ENCODE measurements at places on chromosomes 4 and X.
A peak's percentile ranks its signal among the peaks of the same experiment; 100 is the strongest.

GRCh38 chrX:69387567-69388487, 116.3 kb upstream of the NALF2 start:
- peak; percentile 0 for DNase-seq

GRCh38 chr4:164501074-164501473, 252.9 kb upstream of the SMIM31 start:
- DNase-seq: no peak

- DNase-seq: no peak
Measured at GRCh38 chrX:113300580-113300979, 459.9 kb upstream of the AMOT start.

DNA sequence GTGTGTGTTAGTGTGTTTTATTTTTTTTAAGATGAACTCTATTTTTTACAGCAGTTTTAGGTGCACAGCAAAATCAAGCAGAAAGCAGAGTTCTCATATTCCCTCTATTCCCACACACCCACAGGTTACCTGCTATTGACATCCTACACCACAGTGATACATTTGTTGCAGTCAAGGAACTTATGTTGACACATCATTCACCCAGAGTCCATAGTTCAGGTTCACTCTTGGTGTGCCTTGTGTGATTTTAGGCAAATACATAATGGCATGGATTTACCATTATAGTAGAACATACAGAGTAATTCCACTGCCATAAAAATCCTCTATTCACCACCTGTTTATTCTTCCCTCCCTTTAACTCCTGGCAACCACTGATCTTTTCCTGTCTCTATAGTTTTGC, 28.7 kb downstream of the DIAPH2 start:
- DNase-seq: no peak

DNA sequence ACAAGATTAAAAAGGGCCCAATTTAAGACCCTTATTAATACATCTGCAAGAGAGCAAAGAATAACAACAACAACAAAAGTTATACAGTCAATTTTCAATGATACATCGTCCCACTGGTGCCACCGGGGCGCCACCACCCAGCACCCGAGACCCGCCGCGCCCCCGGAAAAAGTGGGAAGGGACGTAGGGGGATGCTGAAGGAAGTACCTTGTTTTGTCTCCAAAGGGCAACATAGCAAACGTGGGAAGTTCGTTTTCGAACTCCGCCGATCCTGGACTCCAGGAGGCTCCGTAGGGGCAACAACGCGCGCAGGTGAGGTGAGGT, 1.7 kb downstream of the PDE5A start:
- DNase-seq: no peak

GRCh38 chr4:128844931-128845330, 35.4 kb downstream of the JADE1 start:
- no peak for DNase-seq

DNA sequence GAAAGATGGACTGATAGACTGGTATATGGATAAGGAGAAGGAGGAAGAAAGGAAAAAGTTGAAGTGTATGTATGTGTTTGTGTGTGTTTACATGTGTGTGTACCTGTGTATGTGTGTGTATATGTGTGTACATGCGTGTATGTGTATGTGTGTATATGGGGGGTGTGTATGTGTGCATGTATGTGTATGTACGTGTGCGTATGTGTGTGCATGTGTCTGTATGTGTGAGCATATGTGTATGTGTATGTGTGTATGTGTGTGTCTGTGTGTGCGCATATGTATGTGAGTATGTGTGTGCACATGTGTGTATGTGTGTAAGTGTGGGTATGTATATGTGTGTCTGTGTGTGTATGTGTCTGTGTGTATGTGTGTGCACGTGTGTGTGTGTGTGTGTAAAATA, 101.5 kb upstream of the KLHL13 start:
- no peak for DNase-seq

GRCh38 chr4:124936427-124936826, 223.9 kb upstream of the ANKRD50 start:
- DNase-seq: no peak

DNA sequence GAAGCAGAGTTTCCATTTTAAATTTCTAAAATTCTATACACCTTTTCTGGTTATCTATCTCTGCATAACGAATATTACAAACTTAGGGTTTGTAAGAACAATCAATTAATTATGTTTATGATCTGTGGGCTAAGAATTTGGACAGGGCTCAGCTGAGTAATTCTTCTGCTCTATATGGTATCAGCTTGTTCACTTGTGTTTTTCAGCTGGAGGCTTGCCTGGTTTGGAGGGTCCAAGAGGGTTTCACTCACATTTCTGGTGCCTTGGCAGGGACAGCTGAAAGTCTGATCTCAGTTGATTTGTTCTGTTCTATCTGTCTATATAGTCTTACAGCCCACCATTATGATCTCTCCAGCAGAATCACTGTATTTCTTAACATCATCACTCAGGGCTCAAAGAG, 57.8 kb upstream of the ADGRA3 start:
- DNase-seq: no peak

GRCh38 chrX:49001521-49002090, 458 bp downstream of the GRIPAP1 start:
- DNase-seq: no peak

DNA sequence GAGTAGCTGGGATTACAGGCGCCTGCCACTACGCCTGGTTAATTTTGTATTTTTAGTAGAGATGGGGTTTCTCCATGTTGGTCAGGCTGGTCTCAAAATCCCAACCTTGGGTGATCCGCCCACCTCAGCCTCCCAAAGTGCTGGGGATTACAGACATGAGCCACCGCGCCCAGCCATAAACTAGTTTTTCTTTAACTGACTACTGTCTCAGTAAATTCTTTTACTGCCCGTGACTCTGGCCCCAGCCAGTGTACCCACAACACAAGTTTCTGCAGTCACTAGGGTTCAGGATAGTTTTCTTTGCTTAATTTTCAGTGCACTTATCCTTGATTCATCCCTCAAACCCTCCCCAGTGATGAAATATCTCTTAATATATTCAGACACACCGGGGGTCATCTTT, 8.3 kb downstream of the SHROOM2 start:
- DNase-seq: no peak

DNA sequence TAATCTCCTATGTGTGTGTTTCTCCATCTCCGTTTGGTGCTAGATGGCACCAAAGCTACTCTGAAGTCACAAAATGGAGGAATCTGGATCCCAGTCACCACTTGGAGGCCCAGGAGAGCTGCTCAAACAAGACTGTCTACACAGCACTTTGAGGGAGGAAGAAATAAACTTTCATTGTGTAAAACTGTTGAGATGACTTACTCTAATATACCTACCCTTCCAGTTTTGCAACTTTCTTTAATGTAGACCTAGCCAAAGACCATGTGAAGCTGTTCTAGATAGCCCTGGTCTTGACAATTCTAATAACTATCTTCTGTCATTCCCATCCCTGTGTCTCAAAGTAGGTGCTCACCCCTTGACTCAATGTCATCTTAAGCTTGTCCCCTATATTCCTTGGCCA, 52.8 kb upstream of the TAB3 start:
- DNase-seq: no peak

DNA sequence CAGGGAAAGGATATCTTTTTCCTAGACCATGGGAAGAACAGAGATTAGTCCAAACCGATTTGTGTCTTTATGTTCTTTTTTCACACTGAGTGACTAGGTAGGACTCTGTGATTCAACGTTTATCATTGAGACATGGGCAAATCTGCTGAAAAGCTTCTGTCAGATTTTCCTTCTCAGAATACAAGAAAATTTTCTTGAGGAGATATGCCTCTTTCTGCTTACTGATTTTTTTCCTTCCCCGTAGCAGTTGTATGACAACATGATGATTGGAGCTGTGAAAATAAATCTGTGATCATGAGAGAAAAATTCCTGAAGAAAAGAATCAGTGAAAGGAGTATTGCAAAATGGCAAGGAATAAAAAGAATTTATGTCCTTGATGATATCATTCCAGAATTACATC, 130.6 kb upstream of the FAT4 start:
- DNase-seq: no peak

DNA sequence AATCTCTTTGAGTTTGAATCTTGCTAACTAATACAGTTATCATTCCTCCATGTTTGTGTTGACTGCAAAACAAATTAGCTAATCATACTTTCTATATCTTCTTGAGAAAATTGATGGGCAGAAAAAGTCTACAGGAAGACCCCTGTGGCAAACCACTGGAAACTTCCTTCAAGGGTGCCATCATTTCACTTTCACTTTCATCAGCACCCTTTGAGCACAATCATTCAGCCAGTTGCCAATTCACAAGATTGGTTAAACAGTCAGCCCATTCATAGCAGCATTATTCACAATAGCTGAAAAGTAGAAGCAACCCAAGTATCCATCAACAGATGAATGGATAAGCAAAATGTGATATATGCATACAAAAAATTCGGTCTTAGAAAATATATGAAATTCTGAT, 101.5 kb downstream of the CCDC160 start:
- DNase-seq: no peak

DNA sequence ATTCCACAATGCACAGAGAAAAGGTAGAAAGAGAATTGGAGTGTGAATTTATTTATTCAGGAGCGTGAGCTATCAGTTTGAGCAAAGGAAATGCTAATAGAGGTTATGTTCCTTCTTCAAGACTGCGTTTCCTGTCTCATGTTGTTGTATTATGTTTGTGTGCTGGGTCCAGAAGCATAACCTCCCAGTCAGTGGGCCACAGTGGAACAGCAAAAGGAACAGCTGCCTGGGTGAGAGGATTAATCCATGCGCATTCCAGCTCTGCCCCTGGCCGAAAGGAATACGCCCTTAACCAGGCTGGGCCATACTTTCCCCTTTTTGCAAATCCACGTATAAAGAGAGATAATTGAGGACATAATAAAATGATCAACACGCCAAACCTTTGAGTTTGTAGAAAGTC, 32.4 kb upstream of the ARX start:
- DNase-seq: no peak

DNA sequence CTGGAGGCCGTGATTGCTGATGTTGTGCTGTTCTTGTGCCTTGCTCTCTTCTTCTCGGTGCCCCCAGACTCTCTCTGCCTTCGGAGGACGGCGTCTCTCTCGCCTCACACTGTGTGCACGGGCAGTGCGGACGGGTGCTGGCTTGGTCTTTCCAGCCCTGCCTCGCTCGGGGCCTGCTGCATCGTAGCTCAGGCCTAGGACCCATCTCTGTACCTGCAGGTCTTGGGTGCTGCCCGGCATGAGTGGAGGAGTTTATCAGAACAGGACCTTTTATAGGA, 18.2 kb downstream of the RGS12 start:
- no peak for DNase-seq

DNA sequence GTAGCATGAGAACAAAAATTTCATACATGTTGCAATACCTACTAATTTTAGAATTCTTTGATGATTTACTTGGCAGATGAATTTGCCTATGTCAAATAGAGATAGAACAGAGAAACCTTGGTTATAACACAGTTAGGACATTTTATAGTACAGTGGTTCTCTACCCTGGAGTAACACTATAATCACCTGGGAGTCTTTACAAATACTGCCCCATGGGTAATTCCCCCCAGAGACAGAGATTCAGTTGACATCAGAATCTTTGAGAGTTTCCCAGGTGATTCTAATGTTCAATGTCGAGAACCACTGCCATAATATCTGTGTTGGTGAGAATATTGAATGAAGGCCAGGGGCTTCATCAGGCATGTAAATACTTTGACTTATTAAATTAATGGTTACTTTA, 401.3 kb upstream of the NDST4 start:
- DNase-seq: no peak

GRCh38 chr4:15913631-15913970, 24.9 kb downstream of the FGFBP1 start:
- no peak for DNase-seq

DNA sequence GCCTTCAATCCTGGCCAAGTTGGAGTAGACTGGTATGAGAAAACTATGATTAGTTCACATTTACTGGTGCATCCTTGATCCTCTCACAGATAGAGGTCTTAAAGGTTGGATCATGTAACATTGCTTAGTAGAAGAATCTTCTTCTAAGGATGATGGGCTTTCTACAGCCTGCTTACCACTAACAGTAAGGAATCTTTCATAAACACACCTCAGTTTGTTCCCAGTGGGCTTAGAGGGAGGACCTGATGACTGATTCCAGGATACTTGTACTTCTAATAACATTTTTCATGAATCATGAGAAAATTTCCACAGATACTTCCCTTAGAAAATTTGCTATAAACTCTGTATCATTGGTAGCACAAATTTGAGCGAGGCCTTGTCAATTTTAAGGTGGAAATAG, 40.6 kb downstream of the CCNI start:
- DNase-seq: no peak

- no peak for DNase-seq
Measured at GRCh38 chr4:2791518-2792395, 1.1 kb upstream of the SH3BP2 start.

DNA sequence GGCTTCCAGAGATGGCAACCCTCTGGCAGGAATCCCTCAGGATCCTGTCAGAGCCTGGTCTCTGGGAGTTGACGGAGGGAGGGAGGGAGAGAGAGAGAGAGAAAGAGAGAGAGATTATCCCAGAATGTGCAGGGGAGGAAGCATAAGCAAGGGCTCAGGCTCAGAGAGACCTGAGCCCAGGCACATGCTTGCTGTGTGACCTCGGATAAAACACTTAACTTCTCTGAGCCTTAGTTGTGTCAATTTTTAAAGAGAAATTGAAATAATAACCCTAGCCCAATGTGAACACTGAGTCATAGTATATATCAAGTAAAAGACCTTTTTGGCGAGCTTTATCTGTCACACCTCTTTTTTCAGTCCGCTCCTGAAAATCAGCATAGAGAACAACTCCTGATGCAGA, 473 bp upstream of the USP51 start:
- DNase-seq: no peak

DNA sequence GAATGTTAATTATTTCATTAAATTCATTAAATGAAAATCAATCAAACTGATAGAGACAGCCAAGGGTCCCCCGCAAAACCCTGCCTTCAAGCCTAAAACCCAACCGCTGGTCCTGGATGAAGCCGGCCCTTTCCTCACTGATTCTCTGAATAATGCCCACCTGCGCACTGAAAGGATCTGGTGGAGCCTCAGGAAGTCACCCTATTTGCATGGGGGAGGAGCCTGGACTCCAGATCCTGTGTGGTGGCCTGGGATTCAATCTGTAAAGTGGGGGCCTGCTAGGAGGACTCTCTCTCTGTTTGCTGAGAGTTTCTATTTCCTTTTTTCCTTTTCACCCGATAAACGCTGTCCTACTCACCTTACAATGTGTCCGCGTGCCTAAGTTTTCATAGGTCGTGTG, 97.9 kb upstream of the ADAMTS3 start:
- no peak for DNase-seq

DNA sequence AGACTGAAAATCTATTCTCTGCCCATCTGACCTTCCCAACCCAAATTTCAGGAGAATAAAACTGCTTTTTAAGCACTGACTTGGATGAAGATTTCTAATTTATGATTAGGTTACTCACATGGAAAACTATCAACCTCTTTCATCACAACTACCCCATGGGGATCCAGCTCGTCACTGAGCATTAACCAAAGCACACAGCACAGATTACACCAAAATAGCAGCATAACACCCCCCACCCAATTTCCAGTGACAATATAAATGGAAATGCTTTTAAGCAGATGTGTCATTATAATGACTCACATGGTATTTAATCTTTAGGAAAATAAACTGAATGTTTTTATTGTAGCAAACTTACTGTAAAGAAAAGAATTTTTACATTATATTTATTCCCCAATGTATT, 9.7 kb downstream of the SERTM2 start:
- no peak for DNase-seq

GRCh38 chr4:53571936-53572599, 19.2 kb downstream of the LNX1 start:
- DNase-seq: no peak

GRCh38 chrX:29090811-29091210, 503.6 kb downstream of the IL1RAPL1 start:
- no peak for DNase-seq
